Activated naive CD8-positive, alpha-beta T cell treated with anti-CD3 and anti-CD28 coated beads, Interleukin-2, amount 10 ng/mL, durations not matched to agents 7 days and 5 days (primary cell): ENCODE measurements at places on chromosomes 16 and 17.
A peak's percentile ranks its signal among the peaks of the same experiment; 100 is the strongest.

GRCh38 chr16:55552621-55553020 lies 13.9 kb upstream of the CAPNS2 start:
- no peak for DNase-seq

GRCh38 chr17:32277284-32277683 lies 11.7 kb downstream of the RHBDL3 start:
- DNase-seq: no peak

DNA sequence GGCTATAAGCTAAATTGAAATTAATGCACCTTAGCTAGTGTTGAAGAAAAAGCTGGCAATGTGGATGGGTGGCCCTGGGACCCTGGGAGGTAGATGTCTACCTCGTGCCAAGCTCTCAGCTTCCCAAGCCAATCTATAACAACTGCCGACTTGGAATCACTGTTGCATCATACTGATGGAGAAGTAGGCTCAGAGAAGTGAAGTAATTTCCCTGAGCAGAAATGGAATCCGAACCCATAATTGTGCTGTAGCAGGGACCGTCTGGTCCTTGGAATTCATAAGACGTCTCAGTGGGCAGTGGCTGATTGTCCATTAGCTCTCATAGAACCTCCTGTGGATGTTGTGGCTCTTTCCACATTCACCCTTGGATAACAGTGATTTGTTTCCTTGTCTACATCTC lies 196.6 kb downstream of the RAB11FIP4 start:
- no peak for DNase-seq

- DNase-seq: no peak
Measured at GRCh38 chr16:78463591-78463990, 364.1 kb downstream of the WWOX start.

GRCh38 chr17:11240041-11240840 lies 772 bp upstream of the SHISA6 start:
- peak; percentile 28 for DNase-seq

DNA sequence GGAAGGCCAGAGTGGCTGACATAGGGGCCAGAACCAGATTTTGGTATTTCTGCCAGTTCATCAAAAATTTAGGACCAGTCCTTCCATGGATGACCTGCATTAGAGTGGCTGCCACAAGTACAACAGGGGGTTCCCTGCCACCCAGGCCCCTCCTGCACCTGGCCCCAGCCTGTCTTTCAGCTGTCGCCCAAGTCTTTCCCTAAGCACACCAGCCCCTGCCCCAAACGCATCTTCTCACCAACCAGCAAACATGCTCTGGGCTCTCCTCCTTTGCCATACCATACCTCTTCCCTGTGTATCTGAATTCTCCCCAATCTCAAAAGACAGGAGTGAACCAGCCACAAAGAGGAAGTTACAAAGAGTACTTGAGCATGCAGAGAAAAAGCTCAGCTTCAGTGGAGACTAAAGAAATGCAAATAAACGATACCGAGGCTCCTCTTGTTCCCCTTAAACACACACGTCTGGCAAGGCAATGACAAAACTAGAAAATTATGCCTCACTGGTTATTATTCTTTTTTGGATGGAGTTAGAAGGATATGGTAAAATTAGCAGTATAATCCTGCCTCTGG lies 130.6 kb downstream of the DYNLRB2 start:
- no peak for DNase-seq

DNA sequence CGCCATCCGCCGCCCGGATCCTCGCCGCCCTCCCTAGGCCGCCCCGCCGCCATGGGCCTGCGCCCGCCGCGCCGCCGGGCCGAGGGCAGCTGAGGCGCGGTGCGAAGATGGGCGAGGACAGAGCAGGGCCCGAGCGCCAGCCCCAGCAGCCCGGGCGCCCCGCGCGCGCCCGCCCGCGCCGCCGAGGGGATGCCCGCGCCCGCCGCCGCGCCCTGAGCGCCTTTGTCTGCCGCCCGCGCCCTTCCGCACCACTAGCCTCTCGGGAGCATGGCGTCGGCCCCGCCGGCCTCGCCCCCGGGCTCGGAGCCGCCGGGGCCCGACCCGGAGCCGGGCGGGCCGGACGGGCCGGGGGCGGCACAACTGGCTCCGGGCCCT lies 278 bp downstream of the RAB11FIP3 start:
- DNase-seq: no peak

DNA sequence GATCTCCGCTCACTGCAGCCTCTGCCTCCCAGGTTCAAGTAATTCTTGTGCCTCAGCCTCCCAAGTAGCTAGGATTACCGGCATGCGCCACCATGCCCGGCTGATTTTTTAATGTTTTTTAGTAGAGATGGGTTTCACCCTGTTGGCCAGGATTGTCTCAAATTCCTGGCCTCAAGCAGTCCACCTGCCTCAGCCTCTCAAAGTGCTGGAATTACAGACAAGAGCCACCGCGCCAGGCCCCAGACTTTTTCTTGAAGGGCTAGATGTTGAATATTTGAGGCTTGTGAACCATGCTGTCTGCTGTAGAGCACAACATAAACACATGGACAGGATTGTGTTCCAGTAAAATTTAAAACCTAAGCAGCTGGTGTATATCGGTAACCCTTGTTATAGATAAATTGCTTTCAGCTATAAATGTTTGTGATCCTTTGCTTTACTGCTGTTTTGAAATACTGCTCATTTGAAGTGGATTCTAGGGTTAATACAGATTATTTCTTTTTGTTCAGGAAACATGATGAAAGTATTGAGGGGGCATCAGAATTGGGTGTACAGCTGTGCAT lies 12.4 kb downstream of the WSB1 start:
- no peak for DNase-seq

GRCh38 chr17:542943-543342 lies 171.7 kb downstream of the VPS53 start:
- DNase-seq: no peak

GRCh38 chr17:20938988-20939615 lies 103.7 kb downstream of the USP22 start:
- no peak for DNase-seq

- no peak for DNase-seq
Measured at GRCh38 chr17:37702598-37702997, 42.3 kb downstream of the HNF1B start.

- DNase-seq: no peak
Measured at GRCh38 chr16:75251280-75252048, at the start of gene BCAR1. Gene BCAR1, minus strand, starts transcription at chr16:75251624. Its CDS starts 142 bp downstream, at chr16:75251482.

DNA sequence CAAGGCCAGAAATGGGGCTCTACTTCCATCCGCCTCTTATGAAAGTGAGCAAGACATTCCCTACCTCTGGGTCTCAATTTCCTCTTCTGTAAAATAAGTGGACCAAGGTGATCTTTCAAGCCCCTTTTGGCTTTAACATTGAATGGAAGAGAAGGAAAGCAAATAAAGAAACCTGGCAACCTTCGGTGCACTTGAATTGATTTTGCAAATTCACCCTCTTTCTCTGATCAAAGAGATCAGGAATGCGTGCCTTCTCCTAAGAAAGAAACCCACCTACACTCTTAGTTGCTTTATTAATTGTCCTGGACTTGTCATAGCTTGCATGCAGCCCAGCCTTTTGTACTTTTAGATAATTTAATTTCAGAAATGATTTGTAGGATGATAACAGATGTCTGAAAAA lies 3.0 kb downstream of the MSI2 start:
- no peak for DNase-seq

DNA sequence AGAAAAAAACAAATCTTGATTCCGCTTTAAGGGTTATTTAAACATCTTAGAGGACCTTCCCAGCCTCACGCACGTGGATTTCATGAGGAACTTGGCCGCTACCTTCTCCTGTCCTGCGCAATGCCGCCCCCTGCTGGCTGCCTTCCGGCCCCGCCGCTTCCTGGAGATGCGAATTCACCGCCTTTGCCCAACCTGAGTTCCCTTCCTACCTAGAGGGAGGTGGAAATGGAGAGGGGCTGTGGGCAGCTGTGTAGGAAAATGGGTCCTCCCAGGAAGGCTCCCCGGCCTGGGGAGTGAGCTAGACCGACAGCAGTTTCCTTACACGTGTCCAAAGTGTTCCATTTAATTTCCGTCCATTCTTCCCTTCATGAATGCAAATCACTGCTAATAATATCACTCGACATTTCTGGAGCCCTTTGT lies 1.0 kb upstream of the ABCC12 start:
- DNase-seq: peak; percentile 87
